CD8-positive, alpha-beta T cell (primary cell): ENCODE measurements at places on chromosomes 16 and 17.
A peak's percentile ranks its signal among the peaks of the same experiment; 100 is the strongest.

DNA sequence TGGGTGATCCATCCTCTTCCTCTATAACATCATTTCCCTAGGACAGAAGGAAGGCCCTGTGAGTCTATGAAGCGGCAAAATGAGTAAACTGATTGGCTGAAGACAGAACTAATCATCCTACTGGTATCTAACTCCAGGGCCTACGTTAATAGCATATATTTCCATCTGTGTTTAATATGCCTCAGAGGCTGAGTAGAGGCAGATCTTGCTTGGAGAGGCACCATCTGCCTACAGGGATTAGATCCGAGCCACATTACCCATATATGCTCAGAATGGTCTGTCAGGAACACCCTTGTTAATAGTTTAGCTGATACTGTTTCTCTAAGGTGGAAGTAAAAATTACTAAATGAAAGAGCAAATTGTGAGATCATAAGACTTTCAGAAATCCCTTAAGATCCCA lies 13.2 kb upstream of the FOXJ1 start:
- DNase-seq, result no peak

- DNase-seq, result no peak
Measured at GRCh38 chr17:44307387-44308186, 814 bp upstream of the RUNDC3A start.

DNA sequence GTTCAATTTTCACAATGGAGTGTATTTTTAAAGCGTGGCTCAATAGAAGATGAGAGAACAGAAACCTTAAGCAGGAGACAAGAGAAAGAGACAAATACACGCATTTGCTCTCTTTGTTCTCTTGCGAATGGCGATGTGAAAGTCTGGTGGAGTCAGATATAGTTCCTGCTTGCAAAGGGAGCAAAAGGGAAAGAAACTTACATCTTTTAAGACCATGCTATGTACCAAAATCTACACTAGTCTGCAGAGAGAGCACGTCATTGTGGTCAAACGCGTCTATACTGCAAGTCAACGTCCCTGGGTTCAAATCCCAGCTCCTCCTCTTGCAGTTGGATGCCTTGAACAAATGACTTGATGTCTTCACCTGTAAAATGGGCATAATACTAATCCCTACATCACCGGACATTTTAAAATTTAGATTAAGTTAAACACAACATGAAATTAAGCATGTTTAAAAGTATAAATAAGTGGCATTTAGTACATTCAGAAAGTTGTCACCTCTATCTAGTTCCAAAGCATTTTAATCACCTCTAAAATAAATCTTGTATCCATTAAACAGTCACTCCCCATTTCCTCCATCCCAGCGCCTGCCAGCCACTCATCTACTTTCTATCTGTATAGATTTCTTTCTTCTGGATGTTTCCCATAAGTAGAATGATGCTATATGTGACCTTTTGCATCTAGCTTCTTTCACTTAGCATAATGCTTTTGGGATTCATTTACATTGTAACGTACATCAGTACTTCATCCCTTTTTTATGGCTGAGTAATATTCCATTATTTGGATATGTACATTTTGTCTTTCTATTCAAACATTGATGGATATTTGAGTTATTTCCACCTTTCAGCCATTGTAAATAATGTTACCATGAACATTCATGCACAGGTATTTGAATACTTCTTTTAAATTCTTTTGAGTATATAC lies 406.9 kb downstream of the TMEM114 start:
- DNase-seq, result no peak

DNA sequence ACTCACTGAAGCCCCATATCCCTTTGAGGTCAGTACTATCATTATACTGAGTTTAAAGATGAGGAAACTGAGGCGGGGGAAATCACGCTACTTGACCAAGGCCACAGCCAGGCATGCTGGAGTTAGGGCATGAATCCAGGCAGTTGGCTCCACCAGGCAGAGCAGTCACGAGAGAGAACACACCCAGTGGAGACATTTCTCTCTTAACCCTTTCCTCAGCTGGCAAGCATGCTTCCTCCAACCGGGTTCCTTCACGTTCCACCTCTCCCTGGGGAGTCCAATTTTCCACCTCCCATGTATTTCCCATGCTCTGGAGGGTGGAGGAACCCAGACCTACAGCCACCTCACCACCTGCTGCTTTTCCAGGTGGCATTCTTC lies 32.8 kb downstream of the VAC14 start:
- no peak for DNase-seq

- no peak for DNase-seq
Measured at GRCh38 chr17:17423656-17424055, 53.1 kb upstream of the MED9 start.

DNA sequence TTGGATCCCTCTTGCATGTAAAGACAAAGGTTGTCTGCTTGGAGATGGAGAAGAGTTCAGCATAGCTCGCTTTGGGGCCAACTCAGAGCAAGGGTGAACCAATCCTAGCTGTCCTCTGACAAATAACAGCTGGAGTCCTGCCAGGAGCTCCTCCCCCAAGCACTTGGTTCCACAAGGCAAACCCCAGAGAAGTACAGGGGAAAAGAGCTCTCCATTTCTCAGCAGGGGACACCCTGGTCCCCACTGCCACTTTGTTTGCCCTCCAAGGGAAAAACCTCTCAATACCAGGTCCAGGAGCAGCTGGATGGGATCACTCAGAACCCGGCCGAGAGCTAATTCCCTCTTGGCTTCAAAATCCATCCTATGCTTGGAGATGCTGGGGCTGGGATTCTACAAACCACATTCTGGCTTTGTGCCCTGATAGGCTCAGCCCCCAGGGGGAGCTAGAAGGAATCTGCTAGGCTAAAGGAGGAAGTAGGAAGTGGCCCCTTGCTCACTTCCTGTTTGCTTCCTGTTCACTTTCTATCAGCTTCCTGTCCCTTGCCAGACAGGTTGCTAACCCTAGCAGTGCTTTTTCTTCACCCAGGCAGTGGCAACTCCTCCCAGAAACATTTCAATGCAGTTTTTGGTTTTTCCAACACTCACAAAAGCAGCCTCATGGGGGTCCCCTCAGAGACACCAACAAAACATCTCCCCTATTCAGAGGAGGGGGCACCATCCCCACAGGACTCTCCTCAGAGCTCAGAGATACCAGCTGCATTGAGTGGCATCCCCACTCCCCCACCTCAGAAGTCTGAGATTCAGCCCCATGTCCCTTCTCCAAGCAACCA lies 30.7 kb downstream of the CDRT4 start:
- peak; percentile 3 for DNase-seq

DNA sequence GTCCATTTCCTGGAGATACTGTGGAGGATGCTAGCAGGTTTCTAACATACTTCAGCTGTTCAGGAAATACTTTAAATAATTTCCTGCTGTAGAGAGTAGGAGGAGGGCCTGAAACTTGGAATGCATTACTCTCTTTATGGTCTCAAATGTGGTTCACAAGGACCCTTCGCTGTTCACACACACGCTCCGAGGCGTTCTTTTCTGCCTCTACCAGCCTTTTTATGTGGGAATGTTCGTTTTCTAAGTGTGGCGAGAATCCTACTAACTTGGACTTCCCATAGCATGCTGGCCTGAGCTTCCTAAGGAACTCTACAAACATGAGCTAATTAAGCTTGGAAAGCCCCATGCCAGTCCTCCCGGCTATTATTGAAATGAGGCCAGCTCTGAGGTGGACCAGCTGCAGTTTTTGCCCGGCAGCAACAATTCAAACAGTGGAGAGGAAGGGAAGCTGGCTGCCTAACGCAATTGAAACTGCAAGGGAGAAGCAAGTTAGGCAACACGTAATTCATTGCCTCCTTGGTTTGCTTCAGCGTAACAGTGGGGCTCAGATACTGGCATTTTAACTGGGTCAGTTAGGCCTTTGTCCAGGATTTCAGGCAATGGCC lies 18.9 kb downstream of the KPNA2 start:
- no peak for DNase-seq

GRCh38 chr16:12559714-12560113 lies 244.0 kb downstream of the CPPED1 start:
- no peak for DNase-seq

- no peak for DNase-seq
Measured at GRCh38 chr17:72422204-72422504, 301.3 kb downstream of the SOX9 start.

GRCh38 chr16:47056688-47057629 lies 83.5 kb upstream of the DNAJA2 start:
- no peak for DNase-seq

- DNase-seq, result no peak
Measured at GRCh38 chr17:43767053-43767712, 8.6 kb upstream of the SOST start.

GRCh38 chr17:9790889-9791876 lies at the start of gene DHRS7C:
TSS of gene DHRS7C (minus strand) at chr17:9791592. CDS start at chr17:9791284, 308 bp downstream.
- no peak for DNase-seq

GRCh38 chr17:35052241-35052610 lies 11.3 kb downstream of the RFFL start:
- DNase-seq, result no peak

GRCh38 chr16:22638393-22639206 lies 127.9 kb downstream of the NPIPB5 start:
- DNase-seq, result no peak

DNA sequence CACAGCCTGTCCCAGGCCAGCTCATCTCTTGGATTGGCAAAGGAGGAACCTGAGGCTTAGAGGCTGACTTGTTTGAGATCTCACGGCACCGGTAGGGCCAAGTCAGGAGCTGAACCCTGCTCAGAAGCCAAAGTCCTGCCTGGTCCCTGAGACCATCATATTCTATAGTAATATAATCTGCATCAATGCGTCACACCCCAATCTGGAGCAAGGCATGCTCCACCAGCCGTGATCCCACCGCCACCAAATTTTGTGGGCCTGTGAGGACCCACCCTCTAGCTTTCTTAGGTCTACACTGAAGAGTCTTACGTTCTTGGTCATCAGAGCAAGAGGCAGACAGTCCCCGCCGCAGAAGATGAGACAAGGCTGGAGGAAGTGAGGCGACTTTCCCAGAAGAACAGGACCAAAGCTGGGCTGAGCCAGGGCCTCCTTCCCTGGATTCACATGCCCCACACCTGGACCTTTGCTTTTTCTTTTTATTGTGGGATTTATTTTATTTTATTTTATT lies 2.7 kb downstream of the SULT1A1 start:
- DNase-seq, result no peak

DNA sequence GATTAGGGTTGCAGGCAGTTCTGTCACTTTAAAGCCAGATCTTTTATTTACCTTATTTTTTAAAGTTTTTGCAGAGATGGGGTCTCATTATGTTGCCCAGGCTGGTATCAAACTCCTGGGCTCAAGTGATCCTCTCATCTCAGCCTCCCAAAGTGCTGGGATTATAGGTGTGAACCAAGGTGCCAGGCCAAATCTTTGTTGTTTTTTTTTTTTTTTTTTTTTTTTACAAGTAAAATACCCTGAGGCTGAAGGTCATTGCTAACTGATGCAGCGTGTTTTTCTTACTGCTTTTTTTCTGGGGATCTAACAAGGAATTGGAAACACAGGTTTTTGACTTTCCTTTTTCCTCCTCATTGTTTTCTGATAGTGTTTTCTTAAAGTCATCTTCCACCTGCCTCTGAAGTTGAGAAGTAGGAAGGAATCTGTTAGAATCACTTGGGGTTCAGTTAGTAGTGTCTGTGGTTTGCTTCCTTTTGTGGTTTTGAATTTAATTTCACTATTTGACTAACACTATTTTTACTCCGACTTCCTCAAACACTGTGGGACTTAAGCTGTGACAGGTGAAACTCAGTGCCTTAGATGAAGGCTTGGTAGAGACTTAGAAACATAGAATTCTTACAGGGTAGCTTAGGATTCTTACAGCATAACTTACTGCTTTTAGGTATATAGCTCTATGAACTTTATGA lies 22.2 kb downstream of the CLTC start:
- DNase-seq, result peak; percentile 34

- DNase-seq, result no peak
Measured at GRCh38 chr16:7938175-7938574, 605.5 kb downstream of the RBFOX1 start.

GRCh38 chr17:43907425-43907981 lies at the start of gene MPP2:
TSS of gene MPP2 (minus strand) at chr17:43907536. CDS start at chr17:43904460, 3,076 bp downstream.
- DNase-seq, result peak; percentile 77

DNA sequence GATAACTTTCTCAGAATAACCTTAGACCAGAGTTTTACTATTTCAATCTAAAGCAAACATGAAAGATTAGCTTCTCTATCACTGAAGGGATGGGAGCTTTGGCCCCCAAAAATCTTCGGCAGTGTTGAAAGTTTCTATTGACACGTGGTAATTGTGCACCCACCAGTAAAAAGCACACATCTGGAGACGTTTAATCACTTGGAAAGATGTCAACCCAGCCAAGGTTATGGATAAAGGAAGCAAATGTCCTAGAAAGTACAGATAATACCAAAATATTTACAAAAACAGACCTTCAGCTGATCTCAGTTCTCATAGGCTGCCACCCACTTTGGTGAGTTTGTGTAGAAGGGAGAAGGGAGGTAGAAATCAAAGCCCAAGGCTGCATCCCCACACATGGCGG lies 5.3 kb downstream of the MYCBPAP start:
- no peak for DNase-seq

GRCh38 chr17:78341559-78342448 lies 18.1 kb downstream of the SOCS3 start:
- DNase-seq, result peak; percentile 59

GRCh38 chr17:42138749-42139492 lies 15.9 kb downstream of the RAB5C start:
- no peak for DNase-seq

DNA sequence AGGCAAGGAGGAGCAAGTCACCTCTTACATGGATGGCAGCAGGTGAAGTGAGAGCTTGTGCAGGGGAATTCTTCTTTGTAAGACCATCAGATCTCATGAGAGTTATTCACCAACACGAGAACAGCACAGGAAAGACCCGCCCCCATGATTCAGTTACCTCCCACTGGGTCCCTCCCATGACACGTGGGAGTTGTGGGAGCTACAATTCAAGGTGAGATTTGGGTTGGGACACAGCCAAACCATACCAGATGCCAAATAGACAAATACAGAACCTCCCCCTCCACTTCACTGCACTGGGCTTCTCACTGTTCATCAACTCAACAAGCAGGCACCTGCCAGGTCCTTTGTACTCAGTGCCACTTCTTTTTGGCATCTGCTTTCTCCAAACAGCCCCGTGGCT lies 100.2 kb downstream of the WSCD1 start:
- no peak for DNase-seq

- no peak for DNase-seq
Measured at GRCh38 chr17:7241090-7241733, 1.0 kb downstream of the GABARAP start.

DNA sequence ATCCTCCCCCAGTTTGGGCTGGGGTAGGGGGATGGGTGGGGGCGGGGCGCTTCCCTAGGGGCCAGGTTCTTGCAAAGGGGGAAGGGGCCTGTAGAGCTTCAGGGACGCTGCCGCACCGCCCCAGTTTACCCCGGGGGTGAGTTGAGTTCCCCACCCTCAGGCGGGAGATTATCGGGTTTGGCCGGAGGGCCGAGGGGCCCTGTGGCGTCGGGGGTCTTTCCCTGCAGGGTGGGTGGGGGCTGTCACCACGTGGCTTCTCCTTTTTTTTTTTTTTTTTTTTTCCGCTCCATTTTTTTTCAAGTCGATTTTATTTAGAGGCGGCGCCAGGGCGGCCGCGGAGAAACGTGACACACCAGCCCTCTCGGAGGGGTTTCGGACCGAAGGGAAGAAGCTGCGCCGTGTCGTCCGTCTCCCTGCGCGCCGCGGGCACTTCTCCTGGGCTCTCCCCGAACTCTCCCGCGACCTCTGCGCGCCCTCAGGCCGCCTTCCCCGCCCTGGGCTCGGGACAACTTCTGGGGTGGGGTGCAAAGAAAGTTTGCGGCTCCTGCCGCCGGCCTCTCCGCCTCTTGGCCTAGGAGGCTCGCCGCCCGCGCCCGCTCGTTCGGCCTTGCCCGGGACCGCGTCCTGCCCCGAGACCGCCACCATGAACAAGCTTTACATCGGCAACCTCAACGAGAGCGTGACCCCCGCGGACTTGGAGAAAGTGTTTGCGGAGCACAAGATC lies at the start of gene IGF2BP1:
Gene IGF2BP1, plus strand, starts transcription at position 283 of the 724 bp plus-strand sequence. Its CDS starts 361 bp downstream, at position 644.
- no peak for DNase-seq

- no peak for DNase-seq
Measured at GRCh38 chr17:17855976-17856375, 19.2 kb upstream of the SREBF1 start.
